Activated CD4-positive, alpha-beta T cell treated with anti-CD3 and anti-CD28 coated beads, Interleukin-10, Interleukin-2, amounts not matched to agents 100 ng/mL and 50 ng/mL, durations not matched to agents 16 hours and 8 hours (primary cell): ENCODE measurements at places on chromosomes 3 and 15.

DNA sequence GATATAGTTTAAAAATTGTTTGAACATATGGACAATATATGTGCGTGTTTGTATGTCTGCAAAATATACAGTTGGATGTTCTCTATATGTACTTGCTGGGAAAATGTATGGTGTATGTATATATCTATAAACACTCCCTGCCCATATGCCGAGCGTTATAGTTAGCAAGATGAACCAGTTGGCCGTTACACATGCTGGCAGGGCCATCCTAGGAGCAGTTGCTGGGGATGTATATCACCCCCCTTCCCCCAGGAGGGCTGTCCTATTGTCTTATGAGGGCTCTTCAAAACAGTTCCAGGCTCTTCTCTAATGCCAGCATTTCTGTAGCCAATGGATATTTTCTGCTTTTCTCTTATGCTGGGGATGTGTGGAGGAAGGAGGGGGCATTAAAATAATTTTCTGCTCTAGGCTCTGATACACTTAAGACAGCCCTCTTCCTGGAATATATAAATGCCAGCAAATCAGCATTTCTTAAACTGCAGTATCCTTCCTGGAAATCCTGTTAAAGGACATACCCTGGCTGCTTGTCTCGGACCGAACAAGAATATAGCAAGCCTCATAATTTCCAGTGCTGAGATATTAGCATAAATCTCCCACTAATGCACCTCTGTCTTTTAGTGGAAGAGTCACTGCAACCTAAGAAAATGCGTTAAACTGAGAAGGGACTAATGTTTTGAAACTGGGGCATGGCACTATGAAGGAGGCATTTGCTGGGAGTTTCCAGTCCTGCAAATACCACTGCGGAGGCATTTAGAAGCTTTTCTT, 134.4 kb downstream of the MDFIC2 start:
- DNase-seq: no peak

- DNase-seq: peak; percentile 81
Observed at GRCh38 chr3:37162501-37163245, 11.7 kb downstream of the LRRFIP2 start.

GRCh38 chr3:156120528-156121251, at the start of gene KCNAB1:
Gene KCNAB1 (plus strand): TSS chr3:156120578.
- no peak for DNase-seq

DNA sequence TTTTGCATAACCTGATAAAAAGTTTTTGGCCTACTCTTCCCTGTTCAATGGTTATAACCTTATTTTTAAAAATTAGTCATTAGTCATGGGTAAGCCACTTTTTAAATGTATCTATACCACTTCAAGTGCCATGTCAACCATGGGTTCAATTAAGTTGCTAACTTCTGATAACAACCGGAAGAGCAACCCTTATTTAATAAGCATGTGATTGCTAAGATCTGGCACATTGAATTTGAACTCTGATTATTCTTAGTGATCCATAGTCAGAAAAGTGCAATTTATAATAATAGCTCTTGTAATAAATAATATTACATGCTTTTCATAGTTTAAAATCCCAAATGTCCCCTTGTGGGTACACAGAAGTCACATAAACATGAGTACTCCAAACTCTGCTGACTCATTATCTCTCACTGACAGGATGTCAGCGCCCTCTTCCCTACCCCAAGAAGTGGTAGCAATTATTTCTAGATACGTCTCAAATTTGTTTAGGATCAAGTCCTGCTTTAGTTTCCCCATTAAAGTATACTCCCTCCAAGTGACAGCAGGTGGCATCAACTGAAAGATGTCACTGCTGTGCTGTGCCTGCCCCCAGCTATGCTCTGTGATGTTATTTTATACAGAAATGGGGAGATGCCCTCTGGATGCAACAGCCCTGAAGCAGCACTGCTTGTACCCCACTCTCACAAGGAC, 18.6 kb downstream of the SAMD7 start:
- peak; percentile 16 for DNase-seq

- peak; percentile 40 for DNase-seq
Observed at GRCh38 chr3:127831723-127832172, 9.4 kb upstream of the MGLL start.

DNA sequence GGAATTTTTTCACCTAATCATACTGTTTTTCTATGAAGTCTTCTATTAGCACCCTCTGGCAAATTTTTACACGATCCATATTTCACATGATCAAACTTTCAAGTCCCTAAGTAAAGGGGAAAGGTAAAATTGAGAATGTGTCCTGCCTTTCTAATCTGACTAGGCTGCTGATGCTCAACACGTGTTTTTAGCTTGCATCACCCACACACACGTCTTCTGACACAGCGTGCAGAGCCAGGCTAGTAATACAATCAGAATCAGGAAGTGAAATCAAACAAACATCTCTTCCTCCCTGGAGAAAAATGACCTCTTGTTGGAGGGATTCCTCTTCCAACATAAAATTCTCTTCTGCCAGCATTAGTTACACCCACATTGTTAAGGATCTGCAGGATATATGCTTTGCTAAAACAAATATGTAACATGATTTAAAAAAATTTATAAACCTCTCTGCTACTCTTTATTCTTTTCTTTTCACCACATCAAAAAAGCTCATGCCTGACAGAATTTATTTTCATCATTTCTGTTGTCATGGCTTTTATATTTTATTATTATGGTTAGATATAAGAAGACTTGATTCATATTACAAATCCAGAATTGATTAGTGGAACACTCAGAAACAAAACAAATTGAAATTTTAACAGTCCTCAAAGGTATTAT, 122.4 kb downstream of the RAP2B start:
- peak; percentile 34 for DNase-seq

- no peak for DNase-seq
Observed at GRCh38 chr3:55207744-55208143, 279.4 kb downstream of the WNT5A start.

DNA sequence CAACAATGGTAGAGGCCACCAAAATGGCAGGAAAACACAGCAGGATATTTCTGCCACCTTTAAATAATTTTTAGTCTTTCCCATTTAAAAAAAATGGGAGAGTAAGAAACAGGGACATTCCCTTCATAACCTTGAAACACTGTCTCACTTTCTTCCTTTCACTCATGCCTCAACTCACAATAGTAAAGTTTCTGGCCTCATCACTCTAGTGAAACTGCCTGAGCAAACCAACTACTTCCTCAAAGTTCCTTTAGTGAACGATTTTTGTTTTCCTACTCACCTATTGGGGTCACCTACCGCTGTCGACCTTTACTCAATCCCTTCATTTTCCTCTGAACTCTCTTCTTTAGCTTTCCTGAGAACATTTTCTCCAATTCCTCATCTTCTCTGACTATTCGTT, 33.0 kb downstream of the SHC4 start:
- peak; percentile 31 for DNase-seq

GRCh38 chr3:191809326-191809949, 348.5 kb downstream of the PYDC2 start:
- DNase-seq: no peak
